NCI-H187 treated with DMSO at 0.1 percent for 48 hours (cell line): ENCODE measurements at places on chromosomes 1 and 21.

- DNase-seq = no peak
Measured at GRCh38 chr1:6033986-6034749, 11.5 kb upstream of the KCNAB2 start.

DNA sequence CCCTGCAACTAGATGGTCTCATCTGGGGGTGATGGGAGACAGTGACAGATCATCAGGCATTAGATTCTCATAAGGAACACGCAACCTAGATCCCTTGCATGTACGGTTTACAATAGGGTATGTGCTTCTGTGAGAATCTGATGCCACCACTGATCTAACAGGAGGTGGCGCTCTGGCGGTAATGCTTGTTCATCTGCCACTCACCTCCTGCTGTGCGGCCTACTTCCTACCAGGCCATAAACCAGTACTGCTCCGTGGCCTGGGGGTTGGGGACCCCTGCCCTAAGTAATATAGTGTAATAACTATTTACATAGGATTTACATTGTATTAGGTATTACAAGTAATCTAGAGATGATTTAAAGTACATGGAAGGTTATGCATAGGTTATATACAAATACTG lies 134.9 kb downstream of the CLEC20A start:
- DNase-seq = no peak

DNA sequence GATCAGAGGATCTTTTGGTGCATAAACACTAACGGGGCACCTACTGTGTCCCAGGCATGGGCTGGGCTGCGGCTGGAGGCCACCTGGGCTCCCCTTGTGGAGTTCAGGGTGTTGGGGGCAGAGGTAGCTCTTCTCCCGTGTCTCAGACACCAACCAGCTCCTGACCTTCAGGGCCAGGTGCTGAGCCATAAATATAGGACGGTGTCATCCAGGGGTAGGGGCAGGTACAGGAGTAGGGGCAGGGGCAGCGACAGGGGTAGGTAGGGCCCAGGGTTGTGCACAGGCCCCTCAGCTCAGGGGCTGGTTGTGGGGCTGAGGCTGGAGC lies 18.0 kb upstream of the LRRC3 start:
- DNase-seq = no peak

GRCh38 chr1:34396042-34396441 lies 219.3 kb downstream of the C1orf94 start:
- no peak for DNase-seq

GRCh38 chr1:64161357-64161941 lies 42.0 kb upstream of the UBE2U start:
- no peak for DNase-seq

DNA sequence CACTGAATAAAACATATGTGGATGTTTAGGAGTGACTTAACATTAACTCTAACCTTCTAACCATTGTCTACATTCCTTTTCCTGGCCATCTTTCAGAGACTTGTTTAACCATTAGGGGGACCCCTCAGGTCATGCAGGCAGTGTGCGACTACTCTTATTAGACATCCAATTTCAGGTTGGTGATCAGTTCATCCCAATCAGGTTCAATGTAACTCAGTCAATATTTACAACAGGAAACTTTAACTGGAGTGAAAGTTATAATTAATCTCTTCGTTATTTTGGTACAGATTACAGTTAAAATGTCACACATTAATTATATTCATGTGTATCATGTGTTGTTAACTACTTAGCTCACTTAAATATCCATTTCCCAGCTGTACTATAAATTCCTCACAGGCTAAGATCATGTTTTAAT lies 68.8 kb upstream of the RGS1 start:
- DNase-seq = no peak

DNA sequence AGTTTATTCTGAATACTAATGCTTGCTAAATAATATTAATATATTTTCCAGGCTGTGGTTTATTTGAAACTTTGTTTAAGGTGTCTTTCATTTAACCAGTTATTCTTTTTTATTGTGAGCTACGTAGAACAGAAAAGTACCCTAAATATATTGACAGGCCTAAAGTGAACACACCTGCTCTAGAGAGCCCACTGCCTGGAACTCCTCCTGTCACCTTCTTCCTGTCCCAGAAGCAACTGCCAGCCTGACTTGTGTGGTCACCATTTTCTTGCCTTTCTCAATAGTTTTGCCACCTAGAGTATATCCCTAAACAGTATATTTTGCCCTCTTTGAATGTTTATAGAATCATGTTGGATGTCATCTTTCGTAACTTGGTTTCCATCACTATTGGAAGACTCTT lies 48.5 kb downstream of the SCCPDH start:
- DNase-seq = no peak

DNA sequence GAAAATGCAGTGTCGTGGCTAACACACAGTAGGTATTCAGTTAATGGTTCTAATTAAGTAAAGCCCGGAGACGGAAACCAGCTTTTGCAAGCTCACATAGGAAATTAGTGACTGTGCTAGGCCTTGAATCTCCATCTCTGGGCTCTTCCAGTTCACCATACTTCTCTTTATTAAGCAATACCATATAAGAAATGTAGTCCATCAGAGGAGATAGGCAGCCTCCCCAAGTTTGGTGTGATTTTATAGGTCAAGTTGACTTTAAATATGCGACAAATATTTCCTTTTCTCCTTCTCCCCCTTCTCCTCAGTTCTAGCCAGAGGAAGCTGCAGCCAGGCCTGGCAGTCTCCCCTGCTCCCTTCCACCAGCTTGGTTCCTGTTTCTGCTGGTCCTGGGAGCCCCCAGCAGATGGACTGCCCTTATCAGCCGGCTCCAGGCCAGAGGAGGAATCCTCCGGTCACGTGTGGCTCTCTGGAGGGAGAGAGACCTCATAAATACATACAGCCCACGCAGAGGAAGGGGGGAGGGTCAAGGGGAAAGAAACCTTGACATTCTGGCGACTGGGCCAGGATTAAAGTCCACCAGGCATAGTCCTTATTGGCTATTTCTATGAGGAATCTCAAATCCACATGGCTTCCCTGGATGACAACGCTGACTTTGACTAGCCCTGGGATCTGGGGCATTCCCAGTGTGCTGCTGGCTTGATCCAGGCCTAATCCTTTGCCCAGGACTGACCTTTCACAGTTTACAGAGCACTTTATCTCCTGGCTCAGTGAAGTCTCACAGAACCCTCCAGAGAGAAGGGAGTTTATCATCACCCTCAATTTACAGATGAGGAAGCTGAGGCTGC lies 115.1 kb upstream of the JUN start:
- no peak for DNase-seq

GRCh38 chr1:212981571-212982328 lies 31.4 kb downstream of the VASH2 start:
- DNase-seq = no peak

GRCh38 chr1:24886241-24886640 lies 43.8 kb downstream of the RUNX3 start:
- DNase-seq = no peak

DNA sequence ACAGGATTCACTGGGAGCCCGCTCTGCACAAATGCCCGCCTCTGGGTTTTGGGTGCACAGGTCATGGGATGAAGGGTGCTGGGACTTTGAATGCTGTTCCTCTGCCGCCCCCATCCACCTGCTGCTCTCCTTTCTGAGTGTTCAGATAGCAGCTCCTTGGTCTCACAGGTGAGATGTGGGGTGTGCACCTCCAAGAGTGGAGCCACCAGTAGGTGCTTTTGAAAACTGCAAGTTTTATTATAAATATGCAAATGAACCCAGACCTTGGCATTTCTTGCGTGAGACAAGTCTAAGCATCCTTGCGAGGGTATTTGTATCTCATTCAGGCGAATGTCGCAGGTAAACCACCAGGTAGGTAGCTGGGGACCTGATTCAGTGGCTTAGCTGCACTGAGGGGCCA lies 30.2 kb downstream of the OBSCN start:
- DNase-seq = no peak

- DNase-seq = no peak
Measured at GRCh38 chr1:193068013-193068412, 8.6 kb downstream of the RO60 start.

- DNase-seq = no peak
Measured at GRCh38 chr1:219347921-219348391, 174.3 kb downstream of the LYPLAL1 start.

DNA sequence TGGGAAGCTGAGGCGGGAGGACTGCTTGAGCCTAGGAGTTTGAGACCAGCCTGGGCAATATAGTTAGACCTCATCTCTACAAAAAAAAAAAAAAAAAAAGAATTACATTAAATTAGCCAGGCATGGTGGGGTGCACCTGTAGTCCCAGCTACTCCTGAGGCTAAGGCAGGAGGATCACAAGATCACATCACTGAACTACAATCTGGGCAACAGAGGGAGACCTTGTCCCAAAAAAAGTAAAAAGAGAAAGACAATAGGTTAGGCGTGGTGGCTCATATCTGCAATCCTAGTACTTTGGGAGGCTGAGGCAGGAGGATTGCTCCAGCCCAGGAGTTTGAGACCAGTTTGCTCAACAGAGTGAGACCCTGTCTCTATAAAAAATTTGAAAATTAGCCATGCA lies 130.3 kb downstream of the TIAM1 start:
- no peak for DNase-seq

DNA sequence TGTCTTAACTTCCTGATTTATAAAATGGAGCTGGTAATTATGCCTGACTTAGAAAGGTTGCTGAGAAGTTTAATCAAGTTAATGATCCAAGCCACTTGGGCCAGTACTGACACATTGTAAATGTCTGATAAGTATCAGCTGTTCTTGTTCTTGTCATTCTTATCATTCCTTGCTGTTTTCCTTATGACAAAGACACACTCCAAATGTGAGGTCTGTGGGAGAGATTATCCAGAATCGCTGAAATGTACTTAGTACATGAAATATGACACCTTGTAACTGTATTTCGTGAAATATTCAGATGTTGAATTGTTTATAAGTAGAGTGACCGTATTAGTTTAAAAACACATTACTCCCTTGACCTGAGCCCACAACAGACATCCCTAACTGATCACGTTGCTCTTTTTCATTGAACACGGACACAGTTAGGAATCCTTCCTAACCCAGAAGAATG lies 6.1 kb downstream of the AADACL4 start:
- no peak for DNase-seq

DNA sequence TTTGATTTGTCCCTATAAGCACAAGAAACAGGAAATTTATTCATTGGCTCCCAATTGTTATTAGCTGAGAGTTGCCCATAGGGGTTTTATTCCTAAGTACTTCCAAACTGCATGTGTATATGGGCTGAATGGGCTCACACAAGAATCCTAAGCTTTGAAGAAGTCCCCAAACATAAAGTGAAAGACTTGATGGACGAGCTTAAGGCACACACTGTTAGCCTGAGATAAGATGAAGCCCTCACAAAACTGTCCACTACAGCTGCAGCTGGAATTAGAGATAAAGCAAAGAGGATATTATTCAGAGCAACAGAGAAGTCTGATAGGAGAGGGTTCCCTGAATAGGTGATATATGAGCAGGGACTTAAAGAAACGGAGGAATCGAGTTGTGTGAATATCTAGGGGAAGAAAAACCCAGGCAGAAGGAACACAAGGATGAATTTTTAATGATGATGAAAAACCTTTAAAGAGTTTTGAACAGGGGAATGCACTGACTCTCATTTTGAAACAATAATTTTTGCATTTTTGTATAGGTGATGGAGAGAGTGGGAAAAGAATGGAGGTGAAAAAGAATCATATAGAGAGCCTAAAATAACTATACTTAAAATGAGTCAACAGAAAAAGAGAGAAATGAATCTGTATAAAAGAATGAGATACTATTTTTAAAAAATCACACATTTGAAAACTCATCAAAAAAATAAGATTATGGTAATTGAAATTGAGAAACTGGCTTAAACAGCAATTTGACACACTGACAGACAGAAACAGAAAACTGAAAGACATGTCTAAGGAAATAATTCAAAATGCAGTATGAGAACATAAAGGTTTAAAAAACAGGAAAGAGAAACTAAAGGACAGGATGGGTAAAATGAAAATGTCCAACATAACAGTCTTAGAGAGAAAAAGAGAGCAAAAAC lies 133.6 kb upstream of the POGK start:
- no peak for DNase-seq

DNA sequence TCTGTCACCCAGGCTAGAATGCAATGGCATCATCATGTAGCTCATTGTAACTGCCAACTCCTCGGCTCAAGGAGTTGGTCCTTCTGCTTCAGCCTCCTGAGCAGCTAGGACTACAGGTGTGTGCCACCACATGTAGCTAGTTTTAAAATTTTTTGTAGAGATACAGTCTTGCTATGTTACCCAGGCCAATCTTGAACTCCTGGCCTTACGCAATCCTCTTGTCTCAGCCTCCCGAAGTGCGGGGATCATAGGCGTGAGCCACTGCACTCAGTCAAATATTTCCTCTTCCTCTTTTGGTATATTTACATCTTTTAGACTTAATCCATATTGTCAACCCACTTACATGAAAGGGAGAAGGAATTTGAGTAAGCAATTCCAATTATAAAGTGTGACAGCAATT lies 121.1 kb downstream of the EVI5 start:
- DNase-seq = no peak

- DNase-seq = no peak
Measured at GRCh38 chr1:192588546-192588945, 13.0 kb downstream of the RGS1 start.

DNA sequence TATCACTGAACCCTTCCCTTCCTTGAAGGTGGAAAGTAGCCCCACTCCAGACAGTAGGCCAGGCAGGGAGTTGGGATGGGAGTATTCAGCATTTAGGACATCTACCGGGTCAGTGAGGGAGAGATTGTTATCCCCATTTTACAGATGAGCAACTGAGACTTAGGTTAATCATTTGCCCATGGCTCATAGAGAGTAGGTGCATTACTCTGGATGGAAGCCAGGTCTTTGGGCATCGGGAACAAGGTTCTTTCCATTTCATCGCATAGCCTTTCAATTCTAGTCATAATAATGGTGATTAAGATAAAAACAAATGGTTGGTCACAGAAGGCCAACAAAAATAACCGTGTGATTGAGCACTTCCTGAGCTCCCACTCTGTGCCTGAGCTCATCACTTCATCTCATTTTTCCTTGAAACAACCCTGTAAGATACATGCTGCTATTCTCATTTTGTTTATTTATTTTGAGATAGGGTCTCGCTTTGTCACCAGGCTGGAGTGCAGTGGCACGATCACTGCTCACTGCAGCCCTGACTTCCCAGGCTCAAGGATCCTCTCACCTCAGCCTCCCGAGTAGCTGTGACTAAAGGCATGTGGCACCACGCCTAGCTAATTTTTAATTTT lies 64.8 kb downstream of the NAV1 start:
- DNase-seq = no peak

DNA sequence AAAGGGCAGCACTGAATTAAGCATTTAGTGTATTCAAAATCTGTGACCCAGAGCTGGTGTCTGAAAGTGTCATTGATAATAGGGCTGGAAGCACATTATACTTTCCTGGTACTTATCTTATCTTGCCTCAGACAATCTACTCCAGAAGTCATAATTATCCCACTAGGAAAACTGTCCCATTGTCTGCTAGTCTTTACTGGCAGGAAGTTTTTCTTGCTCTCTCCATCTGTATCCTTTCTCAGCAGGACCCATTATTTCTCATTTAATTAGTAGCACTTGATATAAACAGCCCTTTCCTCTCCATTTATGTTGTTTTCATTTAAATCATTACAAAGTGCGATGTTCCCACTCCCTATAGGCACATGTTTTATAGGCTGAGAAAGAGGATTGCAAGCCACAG lies 36.5 kb upstream of the BARHL2 start:
- DNase-seq = no peak
